ENCODE measurements at places on chromosomes 7 and 10. TPM values are rescaled to one million over a fixed set of nuclear protein-coding genes. Genes with fewer than 3 reads are reported as not detected.
A peak's percentile ranks its signal among the peaks of the same experiment; 100 is the strongest.

GRCh38 chr7:18896343-18896975 lies 221.0 kb downstream of the TWIST1 start:
- no peaks in the 10 kb centered on the region for H3K27me3 ChIP-seq
- H3K27ac ChIP-seq: no peak overlapping the region
- DNase-seq: no peak
- no peak overlapping the region for H3K4me3 ChIP-seq
- no peaks in the 10 kb centered on the region for H3K4me1 ChIP-seq

DNA sequence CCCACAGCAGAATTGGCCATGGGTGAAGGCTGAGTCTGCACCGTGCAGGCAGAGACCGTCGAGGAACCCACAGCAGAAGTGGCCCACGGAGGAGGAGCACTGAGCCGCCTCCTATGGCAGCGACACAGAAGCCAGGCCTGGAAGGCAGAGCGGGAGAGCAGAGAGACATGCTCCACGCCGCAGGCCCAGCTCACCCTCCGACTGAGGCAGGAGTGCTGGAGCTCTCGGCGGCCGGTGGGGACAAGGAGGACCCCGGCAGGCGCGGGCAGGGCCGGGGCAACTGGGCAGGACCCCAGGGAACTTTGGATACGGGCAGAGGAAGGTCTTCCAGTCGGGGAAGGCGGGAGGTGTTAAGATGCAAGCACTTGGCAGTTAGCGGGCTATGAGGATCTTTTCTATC lies 420.4 kb downstream of the DNAJB6 start:
- no peak overlapping the region for H3K4me3 ChIP-seq
- H3K4me1 ChIP-seq: no peaks in the 10 kb centered on the region
- no peaks in the 10 kb centered on the region for H3K27me3 ChIP-seq
- no peak for DNase-seq
- no peaks in the 10 kb centered on the region for H3K36me3 ChIP-seq

- H3K27ac ChIP-seq: no peak overlapping the region
- no peak for DNase-seq
- no peaks in the 10 kb centered on the region for H3K36me3 ChIP-seq
- no peak overlapping the region for H3K4me3 ChIP-seq
Observed at GRCh38 chr7:99748846-99749579, 14.0 kb upstream of the CYP3A7 start.

DNA sequence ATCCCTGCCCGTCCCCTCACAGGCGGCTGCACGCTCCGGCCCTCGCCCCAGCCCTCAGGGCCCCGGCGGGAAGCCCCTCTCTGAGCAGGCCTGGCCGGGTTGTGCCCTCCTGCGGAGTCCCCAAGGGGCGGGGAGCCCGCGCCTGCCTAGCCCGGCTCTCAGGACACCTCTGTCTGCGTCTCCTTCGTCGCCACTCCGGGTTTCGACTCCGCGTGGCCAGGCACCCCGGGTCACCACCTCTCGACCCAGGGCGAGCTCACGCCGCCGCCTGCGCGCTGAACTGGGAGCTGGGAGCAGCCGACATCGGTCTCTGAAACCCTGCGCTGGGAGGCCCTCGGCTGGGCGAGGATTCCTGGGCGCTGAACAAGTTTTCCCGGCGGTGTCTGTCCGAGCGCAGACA lies 6.2 kb upstream of the OGDHL start:
- H3K27me3 ChIP-seq: peaks cover 17% of the 10 kb centered on the region
- H3K27ac ChIP-seq: no peak overlapping the region
- no peaks in the 10 kb centered on the region for H3K36me3 ChIP-seq
- H3K4me1 ChIP-seq: no peaks in the 10 kb centered on the region
- no peak overlapping the region for H3K4me3 ChIP-seq

Gene PPP1R17
- not detected for total RNA-seq

Gene ACTR3C
- total RNA-seq: 8.3 TPM

Gene SMO
- total RNA-seq: 0.50 TPM

GRCh38 chr10:116286626-116287200 lies 13.7 kb upstream of the GFRA1 start:
- no peak overlapping the region for H3K27ac ChIP-seq
- no peak for DNase-seq
- H3K36me3 ChIP-seq: no peaks in the 10 kb centered on the region
- no peaks in the 10 kb centered on the region for H3K4me1 ChIP-seq
- H3K27me3 ChIP-seq: no peaks in the 10 kb centered on the region
- no peak overlapping the region for H3K4me3 ChIP-seq

DNA sequence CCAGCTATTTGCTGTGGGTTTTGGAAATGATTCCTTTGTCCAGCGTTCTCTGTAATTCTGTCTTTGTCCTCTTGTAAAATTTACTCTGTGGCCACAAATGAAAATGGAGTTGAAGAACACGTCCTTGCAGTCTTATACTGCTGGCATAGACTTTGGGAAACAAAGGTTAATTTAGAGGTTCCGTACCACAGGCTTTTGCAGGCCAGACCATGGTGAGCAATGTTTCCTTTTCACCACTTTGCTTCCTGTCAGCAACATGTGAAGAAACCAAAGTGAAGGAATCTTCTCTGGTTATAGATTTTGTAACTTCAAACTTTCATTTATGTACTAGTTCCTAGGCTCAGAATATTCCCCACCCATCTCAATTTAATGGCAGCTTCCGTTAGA lies 488.5 kb downstream of the MDFIC start:
- H3K27ac ChIP-seq: peak overlapping the region; percentile 86
- H3K4me1 ChIP-seq: no peaks in the 10 kb centered on the region
- H3K27me3 ChIP-seq: no peaks in the 10 kb centered on the region
- no peak overlapping the region for H3K4me3 ChIP-seq
- H3K36me3 ChIP-seq: no peaks in the 10 kb centered on the region

DNA sequence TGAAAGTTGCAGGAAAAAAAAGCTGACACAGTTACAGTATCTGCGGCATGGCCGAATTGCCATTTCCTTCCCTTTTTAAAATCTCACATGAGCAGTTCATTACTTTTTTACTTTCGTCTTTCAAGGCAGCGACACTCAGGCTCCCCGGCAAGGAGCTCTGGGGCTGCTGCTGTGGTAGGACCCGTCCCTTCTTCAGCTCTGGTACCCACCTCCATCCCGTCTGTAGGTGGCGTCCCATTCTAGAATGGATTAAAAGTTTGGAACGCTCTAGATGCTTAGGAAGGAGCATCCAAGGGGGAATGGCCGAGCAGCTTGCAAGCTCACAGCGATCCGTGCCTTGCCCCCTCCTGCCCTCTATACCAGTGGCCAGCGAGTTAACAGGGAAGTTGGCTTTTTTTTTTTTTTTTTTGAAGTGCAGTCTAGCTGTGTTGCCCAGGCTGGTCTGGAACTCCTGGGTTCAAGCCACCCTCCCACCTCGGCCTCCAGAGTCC lies 22.8 kb upstream of the TTYH3 start:
- no peaks in the 10 kb centered on the region for H3K36me3 ChIP-seq
- peaks cover 19% of the 10 kb centered on the region for H3K4me1 ChIP-seq
- no peak for DNase-seq
- H3K4me3 ChIP-seq: no peak overlapping the region

- no peak overlapping the region for H3K4me3 ChIP-seq
- no peak overlapping the region for H3K27ac ChIP-seq
- peaks cover 2% of the 10 kb centered on the region for H3K27me3 ChIP-seq
Observed at GRCh38 chr7:134948736-134949135, 37.6 kb upstream of the AGBL3 start.

GRCh38 chr10:116774728-116775151 lies 32.4 kb upstream of the HSPA12A start:
- H3K36me3 ChIP-seq: no peaks in the 10 kb centered on the region
- DNase-seq: no peak
- no peaks in the 10 kb centered on the region for H3K27me3 ChIP-seq
- no peak overlapping the region for H3K4me3 ChIP-seq
- no peaks in the 10 kb centered on the region for H3K4me1 ChIP-seq
- H3K27ac ChIP-seq: no peak overlapping the region

DNA sequence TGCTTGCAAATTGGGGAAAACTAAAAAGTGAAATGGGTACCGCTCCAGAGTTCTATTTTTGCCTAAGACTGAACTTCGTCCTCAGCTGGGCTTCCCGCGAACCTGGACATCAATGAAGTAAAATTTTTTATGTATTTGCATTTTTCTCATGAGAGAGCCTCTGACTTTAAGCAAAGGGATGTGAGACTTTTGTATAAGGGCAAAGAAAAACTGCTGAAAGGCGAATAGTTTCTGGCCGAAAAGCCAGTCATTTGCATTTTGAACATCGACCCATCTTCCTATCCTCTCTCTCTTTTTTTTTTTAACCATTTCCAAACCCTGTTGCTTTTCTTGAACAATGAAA lies 573 bp downstream of the PMPCB start:
- H3K27me3 ChIP-seq: no peaks in the 10 kb centered on the region
- H3K4me1 ChIP-seq: peaks cover 6% of the 10 kb centered on the region
- no peak for DNase-seq
- H3K27ac ChIP-seq: peak overlapping the region; percentile 96
- peaks cover 39% of the 10 kb centered on the region for H3K36me3 ChIP-seq

Gene ECHDC3
- not detected for total RNA-seq

Gene CPXM2
- total RNA-seq: not detected

Gene CLDN4
- total RNA-seq: 0.09 TPM

Gene AKR1C3
- total RNA-seq: 140 TPM

GRCh38 chr10:12757351-12757750 lies 244.2 kb downstream of the CCDC3 start:
- no peaks in the 10 kb centered on the region for H3K27me3 ChIP-seq
- H3K27ac ChIP-seq: no peak overlapping the region
- no peak overlapping the region for H3K4me3 ChIP-seq

DNA sequence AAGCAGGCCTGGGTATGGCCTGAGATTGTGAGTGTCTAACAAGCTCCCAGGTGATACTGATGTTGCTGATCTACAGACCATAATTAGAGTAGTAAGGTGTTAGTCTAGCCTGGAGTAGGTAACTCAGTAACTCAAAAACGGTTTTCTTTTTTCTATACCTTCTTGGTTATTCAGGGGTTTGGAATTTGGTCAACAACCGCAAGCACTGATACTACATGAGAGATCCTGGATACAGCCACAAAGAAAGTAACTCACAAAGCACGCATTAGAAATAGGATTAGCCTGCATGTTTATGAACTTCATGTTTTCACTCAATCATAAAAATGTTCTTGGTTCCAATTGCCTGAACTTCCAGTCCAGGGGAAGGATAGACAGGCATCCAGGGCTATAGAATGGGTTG lies 803.5 kb downstream of the MAGI2 start:
- no peak for DNase-seq
- H3K27me3 ChIP-seq: no peaks in the 10 kb centered on the region
- no peak overlapping the region for H3K4me3 ChIP-seq
- H3K4me1 ChIP-seq: no peaks in the 10 kb centered on the region
- H3K36me3 ChIP-seq: no peaks in the 10 kb centered on the region

Gene LIPN
- not detected for total RNA-seq

DNA sequence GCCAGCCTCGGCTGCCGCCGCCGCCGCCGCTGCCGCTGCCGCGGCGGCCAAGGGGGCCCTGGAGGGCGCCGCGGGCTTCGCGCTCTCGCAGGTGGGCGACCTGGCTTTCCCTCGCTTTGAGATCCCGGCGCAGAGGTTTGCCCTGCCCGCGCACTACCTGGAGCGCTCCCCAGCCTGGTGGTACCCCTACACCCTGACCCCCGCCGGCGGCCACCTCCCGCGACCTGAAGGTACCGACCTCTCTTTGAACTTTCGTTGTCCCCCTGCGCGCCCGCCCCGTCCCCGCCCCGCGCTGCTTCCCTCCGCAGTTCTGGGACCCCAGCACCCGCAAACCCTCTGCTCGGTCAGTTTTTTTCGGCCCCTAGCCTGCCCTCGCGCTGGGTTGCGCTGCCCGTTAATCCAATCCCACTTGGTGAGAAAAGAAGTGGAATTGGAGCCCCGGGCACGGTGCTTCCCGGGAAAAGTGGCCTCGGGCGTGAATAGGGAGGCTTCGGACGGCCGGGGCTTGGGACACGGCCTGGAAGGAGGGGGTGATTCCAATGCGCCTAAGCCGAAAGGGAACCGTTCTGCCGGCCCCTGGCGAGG lies 543 bp downstream of the HMX3 start:
- DNase-seq: no peak
- H3K4me1 ChIP-seq: peaks cover 40% of the 10 kb centered on the region
- H3K27me3 ChIP-seq: peaks cover 67% of the 10 kb centered on the region
- H3K4me3 ChIP-seq: no peak overlapping the region
- H3K27ac ChIP-seq: no peak overlapping the region

GRCh38 chr7:56218510-56218909 lies 102.3 kb upstream of the NUPR2 start:
- DNase-seq: no peak
- H3K36me3 ChIP-seq: no peaks in the 10 kb centered on the region
- H3K27ac ChIP-seq: no peak overlapping the region

GRCh38 chr10:94133239-94133638 lies 139.5 kb downstream of the PLCE1 start:
- no peak overlapping the region for H3K27ac ChIP-seq
- no peak for DNase-seq
- no peak overlapping the region for H3K4me3 ChIP-seq
- no peaks in the 10 kb centered on the region for H3K4me1 ChIP-seq

GRCh38 chr7:42208572-42208971 lies 28.4 kb downstream of the GLI3 start:
- H3K27me3 ChIP-seq: no peaks in the 10 kb centered on the region
- no peak for DNase-seq
- no peak overlapping the region for H3K4me3 ChIP-seq
- no peaks in the 10 kb centered on the region for H3K36me3 ChIP-seq

DNA sequence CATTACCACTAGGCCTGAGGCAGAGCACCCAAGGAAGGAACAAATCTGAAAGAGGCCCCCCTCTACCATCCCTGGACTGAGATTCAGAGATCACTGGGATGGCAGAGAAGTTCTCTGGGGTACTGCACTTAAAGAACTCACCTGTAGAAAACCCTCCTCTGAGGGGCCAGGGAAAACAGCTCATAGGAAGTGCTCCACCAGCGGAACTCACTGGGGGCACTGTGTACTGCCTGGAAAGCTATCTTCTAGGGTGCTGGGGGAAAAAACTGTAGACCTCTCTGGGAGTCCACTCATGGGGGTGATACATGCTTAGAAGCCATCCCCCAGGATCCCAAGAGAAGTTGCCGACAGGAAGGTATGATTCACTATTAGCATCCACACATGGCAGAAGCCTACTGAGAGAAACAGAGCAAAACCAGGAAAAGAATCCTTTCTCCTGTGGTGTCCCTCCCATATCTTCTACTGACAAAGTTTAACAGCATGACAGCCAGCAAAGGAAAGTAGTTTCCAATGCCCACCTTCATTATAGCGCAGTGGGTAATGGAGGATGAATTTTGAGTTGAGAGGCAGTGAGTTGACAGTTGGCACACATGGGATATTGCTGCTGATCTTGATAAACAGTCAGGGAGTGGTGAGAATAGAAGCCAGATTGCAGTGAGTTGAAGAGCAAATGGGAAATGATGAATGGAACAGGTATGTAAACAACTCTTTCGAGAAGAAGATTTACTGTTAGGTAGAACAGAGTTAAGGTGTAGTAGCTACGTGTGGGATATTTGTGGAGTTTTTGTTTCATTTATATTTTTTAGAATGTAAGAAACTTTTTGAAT lies 20.9 kb downstream of the ANKIB1 start:
- no peaks in the 10 kb centered on the region for H3K27me3 ChIP-seq
- no peak for DNase-seq
- H3K4me3 ChIP-seq: no peak overlapping the region
- H3K27ac ChIP-seq: no peak overlapping the region

- no peaks in the 10 kb centered on the region for H3K4me1 ChIP-seq
- no peak for DNase-seq
- H3K36me3 ChIP-seq: peaks cover 2% of the 10 kb centered on the region
- no peaks in the 10 kb centered on the region for H3K27me3 ChIP-seq
Observed at GRCh38 chr10:92187101-92187500, 103.8 kb downstream of the CPEB3 start.

Gene SMARCD3
- total RNA-seq: 6.5 TPM
